Midbrain (tissue), 1 donor: ENCODE measurements at places on chromosomes 13 and 19.

GRCh38 chr13:100566543-100566942 lies 22.0 kb downstream of the GGACT start:
- no peak for DNase-seq

- no peak for DNase-seq
Measured at GRCh38 chr19:43697295-43697694, 18.6 kb upstream of the IRGC start.

GRCh38 chr13:26494571-26495195 lies 62.8 kb upstream of the WASF3 start:
- DNase-seq = no peak

- DNase-seq = no peak
Measured at GRCh38 chr19:58460039-58460438, 6.8 kb upstream of the ZNF324 start.

- no peak for DNase-seq
Measured at GRCh38 chr19:39381910-39382611, 8.8 kb downstream of the PAF1 start.

DNA sequence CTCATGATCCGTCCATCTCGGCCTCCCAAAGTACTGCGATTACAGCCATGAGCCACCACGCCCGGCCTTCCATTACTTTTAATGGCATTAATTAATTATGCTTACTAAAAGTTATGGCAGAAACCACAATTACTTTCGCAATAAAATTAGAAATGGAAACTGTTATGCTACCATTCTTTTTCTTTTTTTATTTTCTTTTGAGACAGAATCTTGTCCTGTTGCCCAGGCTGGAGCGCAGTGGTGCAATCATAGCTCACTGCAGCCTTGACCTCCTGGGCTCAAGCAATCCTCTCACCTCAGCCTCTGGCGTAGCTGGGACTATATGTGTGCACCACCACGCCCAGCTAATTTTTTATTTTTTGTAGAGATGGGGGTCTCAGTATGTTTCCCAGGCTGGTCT lies 4.6 kb upstream of the BST2 start:
- DNase-seq = no peak

DNA sequence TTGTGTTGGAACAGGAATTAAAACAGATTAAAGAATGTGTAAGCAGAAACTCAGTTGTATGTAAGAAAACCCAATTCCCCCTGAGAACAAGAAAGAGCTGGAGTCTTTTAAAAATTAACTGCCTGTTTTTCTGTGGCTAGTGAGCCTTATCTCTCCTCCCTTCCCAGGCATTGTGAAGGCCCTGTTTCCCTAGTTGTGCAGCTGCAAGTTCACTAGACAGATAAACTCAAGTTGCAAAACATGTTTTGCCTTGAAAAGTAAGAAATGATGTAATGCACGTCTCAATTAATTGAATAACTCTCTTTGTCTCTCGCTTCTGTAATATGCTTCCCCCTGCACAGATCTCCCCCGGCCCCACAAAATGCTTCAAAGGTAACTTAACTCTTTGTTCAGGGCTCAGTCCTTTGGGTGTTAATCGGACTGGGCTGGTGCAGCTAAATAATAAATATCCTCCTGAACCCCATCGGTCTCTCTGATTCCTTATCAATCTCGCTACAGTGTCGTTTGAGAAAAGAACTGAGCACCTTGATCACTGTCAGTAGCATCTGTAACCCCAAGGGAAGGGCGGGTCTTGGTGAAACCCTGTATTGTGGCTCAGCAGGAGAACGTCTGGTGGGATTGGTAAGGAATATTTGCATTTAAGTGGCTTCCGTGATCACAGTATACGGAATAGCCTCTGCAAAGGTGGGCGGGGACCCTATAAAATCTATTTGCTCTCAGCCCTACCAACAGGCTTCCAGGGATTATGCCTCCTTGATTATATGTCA lies 1.6 kb upstream of the ZNF556 start:
- no peak for DNase-seq
